Activated T-cell treated with anti-CD3 and anti-CD28 coated beads for 1 hour (primary cell): ENCODE measurements at places on chromosomes 6 and 20.

DNA sequence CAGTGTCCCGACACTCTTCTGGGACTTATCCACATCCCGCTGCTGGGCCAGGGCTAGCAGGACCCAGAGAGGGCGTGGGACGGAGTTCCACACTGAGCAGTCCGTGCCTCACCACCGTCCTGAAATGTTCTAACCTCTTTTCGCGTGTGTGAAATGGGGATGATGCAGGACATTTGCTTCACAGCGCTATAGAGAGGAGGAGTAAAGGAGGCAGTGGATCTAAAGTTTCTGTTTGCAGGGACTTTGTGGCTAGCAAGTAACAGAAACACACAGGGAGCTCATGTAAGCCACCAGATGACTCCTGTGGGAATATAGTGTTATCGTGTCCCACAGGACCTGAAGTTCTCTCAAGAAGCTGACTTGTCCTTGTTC lies 634 bp downstream of the ITPA start:
- DNase-seq, result no peak

DNA sequence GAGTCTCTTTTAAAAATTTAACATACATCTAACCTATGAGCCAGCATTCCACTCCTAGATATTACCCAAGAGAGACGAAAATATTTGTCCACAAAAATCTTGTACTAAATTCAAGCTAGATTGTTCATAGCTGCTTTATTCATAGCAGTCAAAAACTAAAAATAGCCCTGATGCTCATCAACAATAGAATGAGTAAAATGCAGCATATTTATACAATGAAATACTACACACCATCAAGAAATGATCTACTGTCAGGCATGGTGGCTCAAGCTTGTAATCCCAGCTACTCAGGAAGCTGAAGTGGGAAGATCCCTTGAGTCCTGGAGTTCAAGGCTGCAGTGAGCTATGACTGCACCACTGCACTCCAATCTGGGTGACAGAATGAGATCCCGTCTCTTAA lies 22.0 kb upstream of the SRC start:
- DNase-seq, result no peak

GRCh38 chr6:46491201-46491627 lies at the start of gene RCAN2:
Gene RCAN2, minus strand, starts transcription at chr6:46491449.
- DNase-seq, result no peak

DNA sequence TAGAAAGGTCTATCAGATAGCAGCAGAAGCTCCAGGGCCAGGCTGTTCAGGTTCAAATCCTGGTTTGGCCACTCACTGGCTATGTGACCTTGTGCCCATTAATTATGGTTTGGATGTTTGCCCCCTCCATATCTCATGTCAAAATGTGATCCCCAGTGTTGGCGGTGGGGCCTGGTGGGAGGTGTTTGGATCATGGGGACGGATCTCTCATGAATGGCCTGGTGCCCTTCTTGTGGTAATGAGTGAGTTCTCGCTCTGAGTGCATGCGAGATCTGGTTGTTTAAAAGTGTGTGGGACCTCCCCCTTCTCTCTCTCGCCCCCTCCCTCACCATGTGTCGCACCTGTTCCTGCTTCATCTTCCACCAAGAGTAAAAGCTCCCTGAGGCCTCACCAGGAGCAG lies 240.9 kb downstream of the LRFN2 start:
- DNase-seq, result no peak

- DNase-seq, result no peak
Measured at GRCh38 chr6:110558575-110558974, 82.2 kb upstream of the SLC22A16 start.

DNA sequence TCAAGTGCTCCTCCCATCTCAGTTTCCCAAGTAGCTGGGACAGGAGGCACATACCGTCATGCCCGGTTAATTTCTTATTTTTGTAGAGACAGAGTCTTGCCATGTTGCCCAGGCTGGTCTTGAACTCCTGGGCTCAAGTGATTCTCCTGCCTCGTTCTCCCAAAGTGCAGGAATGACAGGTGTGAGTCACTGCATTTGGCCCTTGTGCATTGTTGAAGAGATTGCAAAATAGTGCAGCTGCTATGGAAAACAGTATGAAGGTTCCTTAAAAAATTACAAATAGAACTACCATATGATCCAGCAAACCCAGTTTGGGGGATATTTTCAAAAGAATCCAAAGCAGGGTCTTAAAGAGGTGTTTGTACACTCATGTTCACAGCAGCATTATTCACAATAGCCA lies 69.1 kb downstream of the GJA10 start:
- DNase-seq, result no peak

- no peak for DNase-seq
Measured at GRCh38 chr6:156190270-156190669, 586.9 kb upstream of the ARID1B start.

GRCh38 chr6:1739220-1739619 lies 129.5 kb downstream of the FOXC1 start:
- no peak for DNase-seq

- DNase-seq, result no peak
Measured at GRCh38 chr6:37481711-37482605, 17.7 kb downstream of the CCDC167 start.

DNA sequence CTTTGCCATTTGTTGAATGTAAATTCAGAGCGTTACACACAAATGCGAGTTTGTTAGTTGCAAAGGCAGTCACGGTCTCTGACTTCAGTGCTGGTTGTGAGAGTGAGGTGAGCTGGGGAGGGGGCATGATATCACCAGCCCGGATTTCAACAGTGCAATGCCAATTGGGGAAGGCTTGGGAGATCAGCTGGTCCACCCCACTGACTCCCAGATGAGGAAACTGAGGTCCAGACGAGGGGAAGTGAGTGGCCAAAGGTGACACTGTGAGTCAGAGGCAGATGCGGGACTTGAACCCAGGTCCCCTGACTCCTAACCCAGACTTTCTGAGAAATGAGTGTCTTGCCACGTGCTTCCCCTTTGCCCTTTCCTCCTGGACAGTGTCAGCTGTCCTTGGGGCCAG lies 62.1 kb downstream of the CEBPB start:
- no peak for DNase-seq

DNA sequence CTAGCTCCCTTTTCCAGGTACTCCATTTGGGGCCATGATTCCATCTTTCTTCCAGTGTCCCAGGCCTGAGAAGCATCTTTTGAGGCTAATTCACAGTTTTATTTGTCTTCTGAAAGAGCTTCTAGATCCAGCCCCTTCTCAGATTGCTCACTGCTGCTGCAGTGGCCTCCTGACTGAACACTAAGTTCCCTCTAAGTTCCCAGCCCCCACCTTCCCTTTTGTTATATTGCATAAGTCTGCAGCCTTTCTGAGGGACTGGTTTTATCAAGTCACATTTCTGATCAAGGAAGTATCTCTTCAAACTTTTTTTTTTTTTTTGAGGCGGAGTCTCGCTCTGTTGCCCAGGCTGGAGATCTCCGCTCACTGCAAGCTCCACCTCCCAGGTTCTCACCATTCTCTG lies 10.7 kb downstream of the MAPRE1 start:
- no peak for DNase-seq

DNA sequence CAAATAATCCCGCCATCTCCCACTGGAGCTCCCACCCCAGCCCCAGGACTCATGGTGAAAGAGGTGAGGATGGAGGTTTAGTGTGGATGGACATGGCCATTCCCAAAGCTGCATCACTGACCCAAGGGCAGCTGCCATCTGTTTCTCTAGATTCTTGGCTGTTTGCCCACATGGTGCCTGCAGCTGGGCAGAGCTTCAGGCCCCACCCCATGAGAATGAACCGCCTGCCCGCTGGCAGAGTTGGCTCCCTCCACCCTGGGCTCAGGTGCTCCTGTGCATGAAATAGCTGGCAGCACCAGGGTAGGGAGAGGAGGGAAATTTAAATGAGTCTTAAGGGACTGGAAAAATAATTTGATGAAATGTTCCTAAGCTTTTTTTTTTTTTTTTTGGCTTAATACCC lies 17.4 kb downstream of the SCML4 start:
- no peak for DNase-seq

GRCh38 chr20:20065361-20065760 lies 13.0 kb downstream of the CFAP61 start:
- DNase-seq, result no peak

GRCh38 chr6:33751771-33752645 lies 5.3 kb upstream of the IP6K3 start:
- DNase-seq, result no peak

DNA sequence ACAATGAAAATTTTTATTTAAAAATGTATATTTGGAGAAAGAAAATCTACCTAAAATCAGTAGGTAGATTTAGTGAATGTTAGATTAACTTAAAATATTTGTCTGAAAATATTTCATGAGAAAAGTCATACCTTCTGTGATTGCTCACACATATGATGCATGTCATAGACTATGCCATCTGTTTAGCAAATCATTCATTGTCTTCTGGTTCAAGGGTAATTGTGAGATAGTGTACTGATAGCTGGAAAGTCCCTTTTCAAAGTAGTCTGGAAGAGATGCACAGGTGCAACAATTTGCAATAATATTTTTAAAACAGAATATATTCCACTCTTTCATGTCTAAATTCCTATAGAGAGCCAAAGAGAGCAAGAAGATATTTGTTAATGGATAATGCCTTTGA lies 21.0 kb upstream of the RNF217 start:
- no peak for DNase-seq

DNA sequence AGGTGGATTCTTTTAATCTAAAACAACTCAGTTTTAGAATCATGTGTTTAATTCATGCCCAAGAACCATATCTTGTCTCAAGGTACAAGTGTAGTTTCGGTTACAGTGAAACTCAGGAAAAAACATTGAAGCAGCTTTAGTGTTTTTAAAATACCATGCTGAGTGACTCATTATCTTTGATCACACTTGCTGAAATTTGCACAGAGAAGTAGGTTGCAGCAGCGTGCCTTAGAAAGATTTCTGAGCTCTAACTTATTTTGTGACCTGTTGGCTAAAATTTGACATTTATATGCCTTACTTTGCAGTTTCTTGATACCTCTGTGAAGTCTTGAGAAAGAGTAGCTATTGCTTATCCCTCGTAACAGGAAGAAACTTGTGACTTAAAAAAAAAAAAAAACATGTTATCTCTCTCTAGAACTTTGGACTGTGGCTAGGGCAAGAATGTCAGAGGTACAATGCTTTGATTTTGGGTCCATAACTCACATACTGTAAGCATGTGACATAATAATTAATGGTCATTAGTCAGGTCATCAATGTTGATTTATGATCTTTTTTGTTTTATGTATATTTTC lies 34.5 kb upstream of the FUCA2 start:
- no peak for DNase-seq

DNA sequence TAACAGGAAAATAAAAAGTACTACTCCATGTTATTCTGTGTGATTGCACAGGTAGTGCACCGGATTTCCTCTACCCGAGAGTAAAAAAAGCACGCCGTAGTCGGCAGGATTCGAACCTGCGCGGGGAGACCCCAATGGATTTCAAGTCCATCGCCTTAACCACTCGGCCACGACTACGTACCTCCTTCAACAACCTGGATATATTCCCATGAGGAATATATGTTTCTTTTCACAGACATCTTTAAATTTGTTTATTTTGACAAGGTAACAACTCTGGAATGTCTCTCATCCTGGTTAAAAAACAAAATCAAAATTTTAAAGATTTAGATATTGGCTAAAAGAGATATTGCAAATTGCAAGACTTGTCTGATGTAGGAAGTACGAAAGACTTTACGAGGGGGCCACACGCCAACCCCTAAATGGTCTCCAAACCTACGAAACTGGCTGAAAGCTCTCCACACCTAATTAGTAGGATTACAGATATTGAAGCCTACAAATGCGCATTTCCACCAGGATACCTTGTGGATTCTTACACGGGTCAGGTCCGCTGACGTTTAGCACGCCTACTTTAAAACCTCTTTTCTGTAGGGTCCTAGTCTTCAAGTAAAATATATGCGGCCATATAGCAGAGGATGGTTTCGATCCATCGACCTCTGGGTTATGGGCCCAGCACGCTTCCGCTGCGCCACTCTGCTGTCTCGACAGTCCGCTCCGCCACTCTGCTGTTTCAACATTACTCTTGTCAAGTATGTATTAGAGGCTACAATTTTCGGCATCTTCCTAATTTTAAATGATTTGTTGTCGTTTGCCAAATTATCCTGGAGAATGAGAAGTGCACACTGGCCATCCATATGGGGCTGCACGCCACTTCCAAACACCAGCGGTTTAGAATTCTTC lies 52.2 kb upstream of the BTN3A2 start:
- DNase-seq, result peak; percentile 84

DNA sequence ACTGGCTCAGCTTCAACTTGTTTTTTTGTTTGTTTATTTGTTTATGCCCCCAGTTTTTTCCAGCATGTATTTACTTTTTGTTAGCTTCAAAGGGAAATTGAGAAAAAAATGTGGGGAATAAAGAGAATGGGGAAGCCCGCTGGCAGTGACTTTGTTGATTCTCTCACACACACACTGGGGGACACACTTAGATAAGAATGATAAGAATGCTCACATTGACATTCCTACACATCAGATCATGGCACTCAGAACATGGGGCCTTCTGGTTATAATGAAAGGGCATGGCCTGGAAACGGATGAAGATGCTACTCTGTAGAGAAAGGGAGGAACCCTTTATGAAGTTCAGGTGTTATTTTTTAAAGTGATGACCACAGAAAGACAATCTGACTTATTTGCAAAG lies 15.6 kb upstream of the DAAM2 start:
- no peak for DNase-seq

GRCh38 chr20:58478141-58478805 lies 36.9 kb downstream of the APCDD1L start:
- no peak for DNase-seq

DNA sequence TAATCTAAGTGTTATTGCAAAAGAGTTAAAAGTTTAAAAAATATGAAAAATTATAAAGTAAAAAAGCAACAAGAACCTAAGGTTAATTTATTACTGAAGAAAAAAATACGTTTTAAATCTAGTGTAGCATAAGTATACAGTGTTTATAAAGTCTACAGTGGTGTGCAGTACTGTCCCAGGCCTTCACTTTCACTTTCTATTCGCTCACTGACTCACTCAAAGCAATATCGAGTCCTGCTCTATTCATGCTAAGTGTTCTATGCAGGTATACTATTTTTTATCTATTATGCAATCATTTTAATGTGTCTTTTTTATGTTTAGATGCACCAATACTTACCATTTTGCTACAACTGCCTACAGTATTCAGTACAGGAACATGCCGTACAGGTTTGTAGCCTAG lies 113.0 kb downstream of the MANEA start:
- no peak for DNase-seq

DNA sequence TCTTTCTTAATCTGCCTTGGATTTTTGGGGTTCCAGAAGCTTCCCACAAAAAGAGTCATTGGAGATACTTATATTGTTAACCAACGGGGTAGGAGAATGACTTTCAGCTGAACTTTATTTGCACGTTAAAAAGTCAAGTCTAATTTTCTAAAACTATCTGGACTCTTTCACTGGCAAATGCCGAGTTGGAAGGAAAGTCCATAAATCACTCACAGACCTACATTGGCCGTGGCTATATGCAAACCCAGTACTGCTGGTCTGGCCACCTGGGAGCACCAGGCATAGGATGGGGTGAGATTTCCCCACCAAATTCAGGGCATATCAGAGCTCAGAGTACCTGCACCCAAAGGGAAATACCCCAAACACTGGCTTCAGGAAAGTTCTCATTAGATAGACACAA lies 71.3 kb upstream of the SALL4 start:
- no peak for DNase-seq

GRCh38 chr6:2155206-2155605 lies 90.2 kb downstream of the GMDS start:
- no peak for DNase-seq

- DNase-seq, result no peak
Measured at GRCh38 chr6:142416179-142416578, 114.4 kb downstream of the ADGRG6 start.
